ENCODE measurements at places on chromosomes 7 and 10. TPM values are rescaled to one million over a fixed set of nuclear protein-coding genes. Genes with fewer than 3 reads are reported as not detected.

The TAS2R3 gene
- total RNA-seq = not detected

GRCh38 chr10:131641231-131641630, 259.6 kb upstream of the PPP2R2D start:
- H3K27me3 ChIP-seq = peaks cover 20% of the 10 kb centered on the region
- no peak for DNase-seq
- no peaks in the 10 kb centered on the region for H3K4me1 ChIP-seq
- H3K4me3 ChIP-seq = no peak overlapping the region

GRCh38 chr10:133307776-133308420, 774 bp downstream of the TUBGCP2 start:
- H3K4me3 ChIP-seq = peak overlapping the region; percentile 98
- peaks cover 4% of the 10 kb centered on the region for H3K36me3 ChIP-seq
- H3K27me3 ChIP-seq = no peaks in the 10 kb centered on the region

The VSIR gene
- 14.1 TPM for total RNA-seq

- no peaks in the 10 kb centered on the region for H3K27me3 ChIP-seq
- DNase-seq = no peak
- no peak overlapping the region for H3K27ac ChIP-seq
- no peaks in the 10 kb centered on the region for H3K4me1 ChIP-seq
- H3K36me3 ChIP-seq = no peaks in the 10 kb centered on the region
These were observed 1239.6 kb upstream of the SORCS1 start for GRCh38 chr10:108404155-108404554.

DNA sequence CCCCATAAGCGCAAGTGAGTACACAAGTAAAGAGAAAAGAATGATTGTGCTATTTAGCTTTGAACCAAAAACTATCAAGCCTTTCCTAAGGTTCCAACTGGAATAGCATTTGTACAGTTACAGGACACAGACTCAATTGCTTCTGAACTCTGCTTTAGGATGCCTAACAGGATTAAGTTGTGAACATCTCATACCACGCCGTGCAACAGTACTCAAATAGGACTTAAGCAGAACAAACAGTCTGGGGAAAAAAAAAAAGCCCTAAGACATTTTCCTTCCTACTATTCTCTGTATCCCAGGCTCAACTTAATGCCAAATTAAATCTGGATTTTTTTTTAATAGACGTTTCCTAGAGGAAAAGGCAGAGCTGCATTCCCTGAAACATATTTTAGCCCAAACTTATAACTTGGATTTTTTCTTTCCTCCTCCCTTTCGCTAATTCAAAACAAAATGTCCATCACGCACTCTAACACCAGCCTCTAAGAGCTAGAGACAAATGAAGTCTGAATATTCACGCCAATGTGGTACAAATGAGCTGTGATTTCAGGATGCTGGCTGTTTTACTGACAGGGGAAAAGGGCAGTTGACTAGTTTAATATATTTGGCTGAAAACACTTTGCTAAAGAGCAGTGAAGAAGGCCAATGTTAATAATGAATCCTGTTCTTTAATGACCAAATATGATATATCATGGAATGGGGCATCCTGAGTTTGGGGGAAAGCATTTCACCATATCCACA, 68.6 kb downstream of the CALD1 start:
- H3K4me1 ChIP-seq = peaks cover 24% of the 10 kb centered on the region
- DNase-seq = no peak
- H3K27me3 ChIP-seq = no peaks in the 10 kb centered on the region
- H3K4me3 ChIP-seq = no peak overlapping the region

DNA sequence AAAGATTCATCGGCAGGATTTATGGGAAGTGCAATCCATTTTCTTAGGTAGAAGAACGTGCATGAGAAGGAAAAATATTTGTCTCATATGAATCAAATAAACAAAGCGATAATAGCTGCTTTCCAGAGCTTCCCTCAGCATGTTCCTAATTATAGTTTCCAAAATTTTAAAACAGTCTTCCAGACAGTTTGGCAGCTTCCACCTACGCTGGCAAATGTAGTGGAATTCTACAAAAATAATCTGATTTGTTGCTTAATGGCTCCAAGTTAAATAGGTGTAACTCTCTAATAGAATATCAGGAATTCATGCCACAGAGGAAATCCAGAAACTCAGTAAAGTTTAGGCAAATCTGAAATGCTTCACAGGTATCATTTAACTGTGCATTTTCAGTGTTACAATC, 23.3 kb upstream of the AGBL3 start:
- no peak overlapping the region for H3K4me3 ChIP-seq
- no peaks in the 10 kb centered on the region for H3K4me1 ChIP-seq
- peaks cover 4% of the 10 kb centered on the region for H3K36me3 ChIP-seq
- no peak for DNase-seq

DNA sequence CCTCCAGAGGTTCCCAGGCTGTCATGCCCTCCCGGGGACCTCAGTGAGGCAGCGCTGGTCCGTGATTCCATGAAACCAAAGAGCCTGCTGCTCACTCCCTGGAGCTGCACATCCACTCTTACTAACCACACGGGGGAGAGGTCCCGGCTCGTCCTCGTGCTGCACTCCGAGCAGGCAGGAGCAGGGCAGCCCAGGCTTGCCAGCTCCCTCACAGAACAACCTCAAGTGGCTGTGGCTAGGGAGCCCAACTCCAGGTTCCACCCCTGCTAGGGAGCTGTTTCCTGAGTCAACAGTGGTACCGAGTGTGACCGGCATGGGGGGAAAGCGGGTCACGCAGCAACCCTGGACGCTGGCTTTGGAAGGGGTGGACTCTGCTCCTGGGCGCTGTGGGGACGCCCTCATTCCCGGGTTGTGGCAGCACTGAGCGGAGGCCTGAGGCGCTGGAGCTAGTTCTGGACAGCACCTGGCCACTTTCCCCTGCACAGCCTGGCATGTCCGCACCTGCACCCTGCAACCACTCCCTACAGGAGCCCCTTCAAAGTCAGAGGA, 27.9 kb upstream of the PPP2R2D start:
- H3K4me3 ChIP-seq = no peak overlapping the region
- peaks cover 7% of the 10 kb centered on the region for H3K27me3 ChIP-seq
- no peak overlapping the region for H3K27ac ChIP-seq
- no peak for DNase-seq
- no peaks in the 10 kb centered on the region for H3K36me3 ChIP-seq

The A1CF gene
- not detected for total RNA-seq

DNA sequence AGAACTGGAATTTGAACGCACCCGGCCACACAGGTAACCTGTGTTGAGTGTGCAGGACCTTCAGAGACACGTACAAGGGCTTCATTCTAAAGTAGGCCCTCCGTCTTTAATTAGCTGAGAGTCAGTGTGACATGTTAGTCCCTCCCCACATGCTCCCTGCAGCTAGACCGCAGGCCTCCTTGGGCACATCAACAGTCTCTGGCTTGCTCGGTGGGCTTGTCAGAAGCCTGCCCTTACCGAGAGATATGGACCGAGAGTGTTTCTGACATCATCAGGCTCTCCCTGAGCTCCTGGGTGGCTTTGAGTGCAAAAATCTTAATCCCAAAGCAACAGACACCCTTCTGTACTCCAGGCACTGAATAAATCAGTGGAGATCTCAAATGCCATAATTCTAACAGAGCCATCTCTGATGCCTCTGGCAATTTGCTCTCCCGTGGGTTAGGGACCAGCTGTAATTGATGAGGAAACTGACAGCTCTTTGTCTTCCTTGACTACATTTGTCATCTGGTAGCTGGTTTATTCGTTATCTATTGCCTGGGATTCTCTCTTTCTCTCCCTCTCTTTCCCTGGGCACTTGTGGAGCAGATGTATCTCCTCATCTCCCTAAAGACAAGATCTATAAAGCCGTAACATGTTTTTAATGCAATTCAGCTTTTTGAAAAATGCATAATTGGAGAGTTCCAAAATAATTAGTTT, 850.6 kb downstream of the TYW1 start:
- H3K36me3 ChIP-seq = no peaks in the 10 kb centered on the region
- DNase-seq = no peak
- H3K27me3 ChIP-seq = no peaks in the 10 kb centered on the region
- H3K4me3 ChIP-seq = no peak overlapping the region

- H3K27me3 ChIP-seq = no peaks in the 10 kb centered on the region
- no peaks in the 10 kb centered on the region for H3K4me1 ChIP-seq
- H3K4me3 ChIP-seq = no peak overlapping the region
- no peak overlapping the region for H3K27ac ChIP-seq
These were observed 74.5 kb downstream of the CCDC6 start for GRCh38 chr10:59831658-59832503.

- H3K27me3 ChIP-seq = no peaks in the 10 kb centered on the region
- DNase-seq = peak; percentile 13
- no peaks in the 10 kb centered on the region for H3K36me3 ChIP-seq
- no peak overlapping the region for H3K4me3 ChIP-seq
These were observed 29.0 kb upstream of the ZNF273 start for GRCh38 chr7:64874114-64874513.

Data from PC-3 (cell line).